ENCODE measurements at places on chromosomes 3 and 15.

GRCh38 chr3:83321891-83322290 lies 1560.4 kb upstream of the GBE1 start:
- H3K27me3 ChIP-seq, result no peaks in the 10 kb centered on the region
- no peaks in the 10 kb centered on the region for H3K4me1 ChIP-seq
- no peaks in the 10 kb centered on the region for H3K36me3 ChIP-seq
- DNase-seq, result no peak

DNA sequence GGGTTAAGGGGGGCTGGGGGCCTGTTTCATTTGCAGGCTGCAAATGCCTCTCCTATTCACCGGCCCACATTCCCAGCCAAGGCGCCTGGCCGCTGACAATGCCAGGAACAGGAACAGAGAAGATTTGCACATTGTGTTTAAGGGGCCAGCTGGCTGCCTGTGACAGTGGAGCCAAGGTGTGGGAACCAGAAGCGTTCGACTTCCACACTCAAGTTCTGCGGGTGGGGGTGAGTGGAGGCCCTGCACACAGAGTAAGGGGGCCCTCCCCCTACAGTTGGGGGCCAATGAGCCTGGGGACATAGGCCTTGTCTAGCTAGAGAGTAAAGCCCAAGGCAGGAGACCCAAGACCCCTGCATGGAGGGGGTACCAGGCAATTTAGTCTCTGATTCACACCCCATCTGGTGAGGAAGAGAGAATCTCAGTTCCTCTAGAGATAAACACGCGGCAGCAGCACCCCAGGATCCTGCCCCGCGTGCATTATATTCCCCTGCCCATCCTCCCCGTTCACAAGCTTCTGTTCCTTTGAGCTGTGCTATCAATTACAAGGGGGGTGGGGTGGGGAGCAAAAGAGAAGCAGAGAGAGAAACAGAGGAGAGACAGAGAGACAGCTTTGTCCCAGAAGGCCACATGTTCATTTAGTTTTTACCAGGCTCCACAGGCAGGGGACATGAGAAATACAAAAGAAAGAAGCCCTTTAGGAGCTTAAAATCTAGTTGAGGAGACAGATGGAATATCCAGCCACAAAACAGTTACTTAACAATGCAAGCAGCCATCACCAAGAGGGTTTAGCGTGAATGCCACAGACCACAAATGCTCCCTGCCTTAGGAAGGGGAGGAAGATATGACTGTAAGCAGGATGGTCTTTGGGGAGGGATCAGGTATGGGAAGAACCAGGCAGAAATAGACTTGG lies 9.2 kb downstream of the IGDCC3 start:
- peak; percentile 26 for DNase-seq
- no peaks in the 10 kb centered on the region for H3K27me3 ChIP-seq
- no peak overlapping the region for H3K4me3 ChIP-seq
- no peaks in the 10 kb centered on the region for H3K36me3 ChIP-seq
- peak overlapping the region; percentile 93 for H3K27ac ChIP-seq

DNA sequence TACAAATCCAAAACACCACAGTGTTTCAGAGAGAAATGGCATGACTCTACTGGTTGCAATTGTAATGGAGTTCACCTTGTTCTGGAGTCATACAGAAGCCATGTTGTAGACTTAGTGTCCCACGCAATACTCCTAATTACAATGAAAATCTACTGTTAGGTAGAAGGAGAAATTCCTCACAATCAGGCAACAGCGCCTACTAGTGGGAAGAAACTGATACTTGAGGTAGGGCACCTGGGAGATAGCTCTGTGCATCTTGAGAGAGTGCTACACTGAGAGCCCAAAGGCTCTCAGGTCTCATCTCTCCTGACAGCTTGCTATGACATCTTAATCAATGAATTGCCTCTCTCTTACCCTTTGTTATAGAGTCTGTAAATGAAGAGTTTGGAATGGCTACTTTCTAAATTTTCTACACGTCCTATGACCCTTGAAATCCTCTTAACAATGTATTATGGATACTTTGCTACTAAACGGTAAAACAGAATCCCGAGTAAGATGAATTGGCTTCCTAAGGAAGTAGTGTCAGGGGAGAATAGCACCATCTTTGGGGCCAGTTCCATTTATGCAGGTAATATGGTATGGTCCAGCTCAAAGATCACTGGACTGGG lies 422.7 kb upstream of the TPRG1 start:
- no peaks in the 10 kb centered on the region for H3K27me3 ChIP-seq

DNA sequence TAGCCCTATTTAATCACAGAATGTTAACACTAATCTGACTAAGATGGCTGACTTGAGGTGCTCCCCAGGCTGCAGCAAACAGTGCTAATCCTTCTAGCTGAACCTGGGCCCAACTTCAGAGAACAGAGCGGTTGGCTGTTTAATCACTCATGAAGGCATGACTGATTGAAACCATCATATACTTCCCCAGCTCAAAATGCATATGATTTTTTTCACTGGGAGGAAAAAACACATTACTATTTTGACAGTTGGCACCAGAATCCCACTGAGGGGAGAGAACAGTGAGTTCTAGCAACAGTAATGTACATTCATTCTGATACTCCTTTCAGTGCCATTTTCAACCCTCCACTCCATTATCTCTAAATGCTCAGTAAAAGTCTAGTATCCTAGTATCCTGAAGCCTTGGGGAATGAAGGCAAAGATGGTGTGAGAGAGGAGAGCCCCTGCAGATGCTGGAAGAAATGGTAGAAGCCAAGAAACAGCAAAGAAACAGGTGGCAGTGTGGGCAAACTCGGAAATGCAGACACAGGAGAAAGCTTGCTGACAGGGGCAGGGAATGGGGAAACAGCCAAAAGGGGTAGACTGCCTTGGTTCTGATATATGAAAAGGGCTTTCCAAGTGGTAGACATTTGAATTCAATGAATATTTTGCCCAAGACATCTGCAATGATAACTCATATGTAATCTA lies 34.4 kb upstream of the CASR start:
- no peak overlapping the region for H3K4me3 ChIP-seq
- no peak for DNase-seq
- H3K36me3 ChIP-seq, result no peaks in the 10 kb centered on the region
- no peaks in the 10 kb centered on the region for H3K27me3 ChIP-seq
- H3K4me1 ChIP-seq, result no peaks in the 10 kb centered on the region
- H3K27ac ChIP-seq, result no peak overlapping the region

DNA sequence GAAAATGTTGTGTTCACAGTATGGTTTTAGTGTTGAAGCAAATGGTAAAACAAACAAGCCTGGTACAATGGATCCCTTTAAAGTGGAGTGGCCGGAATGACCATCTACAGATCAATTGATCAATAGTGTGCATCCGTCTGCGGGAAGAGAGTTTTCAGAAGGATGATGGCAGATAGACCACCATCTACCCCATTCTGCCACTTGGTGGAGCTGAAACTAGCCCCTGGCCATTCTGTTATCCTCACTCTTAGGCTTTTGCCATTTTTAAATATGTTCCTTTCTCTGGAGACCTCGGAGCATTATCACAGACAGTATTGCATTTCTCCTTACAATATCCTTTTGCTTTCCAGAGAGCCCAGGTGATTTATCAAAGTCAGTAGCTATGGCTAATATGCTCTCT lies 258.9 kb upstream of the CFAP20DC start:
- H3K4me3 ChIP-seq, result no peak overlapping the region
- no peaks in the 10 kb centered on the region for H3K27me3 ChIP-seq
- H3K4me1 ChIP-seq, result no peaks in the 10 kb centered on the region
- no peak for DNase-seq
- no peak overlapping the region for H3K27ac ChIP-seq

- no peak overlapping the region for H3K4me3 ChIP-seq
- DNase-seq, result no peak
- peaks cover 90% of the 10 kb centered on the region for H3K4me1 ChIP-seq
- H3K27me3 ChIP-seq, result no peaks in the 10 kb centered on the region
Measured at GRCh38 chr3:58062472-58062871, 54.2 kb downstream of the FLNB start.

DNA sequence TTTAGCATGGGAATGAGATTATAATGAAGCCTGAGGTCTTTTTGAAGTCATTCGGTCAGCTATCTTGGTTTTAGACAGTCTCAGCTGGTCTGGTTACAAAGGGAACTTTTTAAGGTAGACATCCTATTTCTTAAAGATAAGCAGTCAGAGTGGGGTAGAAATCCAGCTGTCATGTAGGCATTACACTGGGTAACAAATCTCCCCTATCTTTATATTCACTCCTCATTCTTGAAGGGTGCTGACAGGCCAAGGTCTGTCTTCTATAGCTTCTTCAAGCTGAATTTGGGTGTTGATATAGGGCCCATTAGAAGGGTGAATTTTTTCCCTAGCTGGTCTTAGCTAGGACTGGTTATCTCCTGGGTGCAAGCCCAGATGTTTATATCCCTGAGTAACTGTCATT lies 21.2 kb upstream of the NDN start:
- no peaks in the 10 kb centered on the region for H3K27me3 ChIP-seq
- H3K4me1 ChIP-seq, result no peaks in the 10 kb centered on the region
- no peak overlapping the region for H3K4me3 ChIP-seq
- H3K36me3 ChIP-seq, result no peaks in the 10 kb centered on the region

- no peaks in the 10 kb centered on the region for H3K36me3 ChIP-seq
- no peak overlapping the region for H3K4me3 ChIP-seq
- peak; percentile 77 for DNase-seq
Measured at GRCh38 chr15:66883284-66883911, 181.4 kb downstream of the SMAD6 start.

- H3K27me3 ChIP-seq, result no peaks in the 10 kb centered on the region
- H3K36me3 ChIP-seq, result no peaks in the 10 kb centered on the region
- no peak overlapping the region for H3K27ac ChIP-seq
- H3K4me3 ChIP-seq, result no peak overlapping the region
Measured at GRCh38 chr3:53865732-53866499, 16.0 kb downstream of the ACTR8 start.

GRCh38 chr3:157134620-157135191 lies 25.2 kb downstream of the CCNL1 start:
- no peaks in the 10 kb centered on the region for H3K36me3 ChIP-seq
- no peak overlapping the region for H3K27ac ChIP-seq
- H3K4me1 ChIP-seq, result peaks cover 42% of the 10 kb centered on the region
- DNase-seq, result no peak
- no peak overlapping the region for H3K4me3 ChIP-seq
- H3K27me3 ChIP-seq, result no peaks in the 10 kb centered on the region

DNA sequence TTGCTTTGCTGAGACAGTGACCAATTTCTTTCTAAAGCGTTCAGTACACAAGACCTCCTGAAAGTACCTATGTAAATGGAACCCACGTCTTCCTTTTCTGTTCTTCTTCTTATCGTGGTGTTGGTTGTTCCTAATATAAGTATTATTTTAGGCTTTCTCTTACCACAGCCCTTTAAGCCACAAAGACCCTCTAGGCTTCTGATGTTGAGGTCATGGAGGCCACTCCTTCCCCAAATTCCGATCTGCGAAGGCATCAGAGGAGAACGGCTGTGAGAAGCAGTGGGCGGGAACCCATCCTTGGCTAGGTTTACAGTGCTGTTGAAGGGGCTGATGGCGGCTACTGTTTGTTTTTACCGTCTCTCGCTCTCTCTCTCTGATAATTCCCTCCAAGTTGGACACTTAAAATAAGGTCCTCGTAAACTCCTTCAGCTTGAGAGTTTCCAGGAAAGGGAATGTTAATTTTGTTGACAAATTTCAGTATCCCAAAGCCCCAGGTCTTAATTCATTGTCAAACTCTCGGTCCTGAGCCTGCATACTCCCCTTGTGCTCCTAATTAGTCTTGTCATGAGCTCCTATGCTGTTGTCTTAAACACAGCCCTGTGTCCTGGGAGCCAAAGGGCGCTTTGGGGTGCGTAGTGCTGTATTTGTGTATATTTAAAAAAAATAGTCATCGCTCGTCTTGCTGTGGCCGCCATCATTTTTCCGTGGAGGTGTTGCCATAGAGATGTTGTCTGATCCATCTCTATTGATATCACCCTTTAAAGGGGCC lies 178.8 kb downstream of the OPA1 start:
- no peaks in the 10 kb centered on the region for H3K36me3 ChIP-seq
- no peak overlapping the region for H3K27ac ChIP-seq
- peaks cover 26% of the 10 kb centered on the region for H3K4me1 ChIP-seq
- no peak overlapping the region for H3K4me3 ChIP-seq
- no peaks in the 10 kb centered on the region for H3K27me3 ChIP-seq
- DNase-seq, result no peak

DNA sequence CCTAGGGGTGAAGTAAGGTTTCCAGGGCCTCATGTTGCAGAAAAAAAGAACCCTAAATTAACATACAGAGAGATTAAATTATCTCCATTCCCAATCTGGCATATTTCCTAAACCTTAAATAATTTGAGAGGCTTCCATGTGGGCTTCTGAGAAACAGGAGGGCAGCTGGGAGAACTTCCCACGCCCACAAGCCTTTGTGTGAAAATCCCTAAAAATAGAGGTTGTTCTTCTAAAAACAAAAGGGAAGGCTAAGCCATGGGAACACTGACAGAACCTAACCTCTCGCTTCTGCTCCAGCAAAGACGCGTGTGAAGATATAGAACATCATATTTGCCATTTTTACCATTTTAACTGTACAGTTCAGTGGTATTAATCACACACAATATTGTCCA lies 812 bp upstream of the SLC12A8 start:
- H3K36me3 ChIP-seq, result no peaks in the 10 kb centered on the region
- H3K4me3 ChIP-seq, result peak overlapping the region; percentile 78
- H3K27me3 ChIP-seq, result no peaks in the 10 kb centered on the region
- no peak for DNase-seq
- H3K27ac ChIP-seq, result peak overlapping the region; percentile 76
- peaks cover 43% of the 10 kb centered on the region for H3K4me1 ChIP-seq

GRCh38 chr3:69671082-69671952 lies 67.9 kb upstream of the MITF start:
- H3K36me3 ChIP-seq, result no peaks in the 10 kb centered on the region
- no peak overlapping the region for H3K27ac ChIP-seq
- peak; percentile 49 for DNase-seq
- H3K27me3 ChIP-seq, result no peaks in the 10 kb centered on the region

GRCh38 chr15:88664151-88664778 lies 25.4 kb downstream of the ISG20 start:
- H3K27ac ChIP-seq, result no peak overlapping the region
- no peak for DNase-seq
- H3K27me3 ChIP-seq, result no peaks in the 10 kb centered on the region

GRCh38 chr15:80679804-80680175 lies 15.3 kb upstream of the ABHD17C start:
- peak overlapping the region; percentile 60 for H3K27ac ChIP-seq
- no peak overlapping the region for H3K4me3 ChIP-seq
- no peaks in the 10 kb centered on the region for H3K36me3 ChIP-seq
- DNase-seq, result no peak
- H3K27me3 ChIP-seq, result no peaks in the 10 kb centered on the region

GRCh38 chr3:16759227-16759903 lies 125.4 kb upstream of the PLCL2 start:
- no peak for DNase-seq
- no peaks in the 10 kb centered on the region for H3K27me3 ChIP-seq
- no peak overlapping the region for H3K4me3 ChIP-seq
- H3K4me1 ChIP-seq, result no peaks in the 10 kb centered on the region

DNA sequence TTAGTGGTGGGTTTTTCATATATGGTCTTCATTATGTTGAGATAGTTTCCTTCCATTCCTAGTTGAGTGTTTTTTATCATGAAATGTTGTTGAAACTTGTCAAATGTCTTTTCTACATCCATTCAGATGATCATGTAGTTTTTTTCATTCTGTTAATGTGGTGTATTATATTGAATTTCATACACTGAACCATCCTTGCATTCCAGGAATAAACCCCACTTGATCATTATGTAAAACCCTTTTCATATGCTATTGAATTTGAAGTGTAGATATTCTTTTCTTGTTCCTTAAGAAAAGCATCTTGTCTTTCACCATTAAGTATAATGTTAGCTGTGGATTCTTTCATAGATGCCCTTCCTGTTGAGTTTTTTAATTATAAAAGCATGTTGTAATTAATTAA lies 42.9 kb downstream of the PIAS1 start:
- no peaks in the 10 kb centered on the region for H3K4me1 ChIP-seq
- DNase-seq, result no peak
- H3K36me3 ChIP-seq, result no peaks in the 10 kb centered on the region
- no peak overlapping the region for H3K27ac ChIP-seq
- no peaks in the 10 kb centered on the region for H3K27me3 ChIP-seq
- no peak overlapping the region for H3K4me3 ChIP-seq
